ENCODE measurements at places on chromosomes 11 and 22.

DNA sequence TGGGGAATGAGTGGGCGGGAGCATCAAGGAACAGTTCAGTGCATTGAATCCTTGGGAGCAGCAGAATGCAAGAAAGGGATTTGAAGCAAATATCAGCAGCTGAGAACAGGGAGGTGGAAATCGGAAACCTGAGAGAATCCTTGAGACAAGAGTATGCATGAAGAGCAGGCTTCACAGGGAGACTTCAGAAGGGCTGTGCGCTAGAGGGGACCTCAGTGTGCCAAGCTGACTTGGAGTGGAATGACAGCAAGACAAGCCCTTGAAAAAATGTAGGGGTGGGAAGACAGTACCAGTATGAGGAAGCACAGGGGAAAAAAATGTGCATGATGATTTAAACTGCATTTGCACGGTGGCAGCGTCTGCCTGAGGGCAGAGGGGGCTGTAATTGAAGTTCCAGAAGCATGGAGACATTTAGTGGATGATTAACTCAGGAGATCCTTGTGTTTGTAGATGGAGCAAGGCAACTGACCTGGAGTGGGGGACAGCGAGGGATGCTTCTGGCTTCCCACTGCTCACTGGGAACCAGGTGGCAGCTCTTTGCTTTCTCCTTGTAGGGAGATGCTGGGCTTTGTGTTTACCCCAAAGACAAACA lies 204.9 kb upstream of the PLET1 start:
- DNase-seq, result no peak

- DNase-seq, result no peak
These were observed 906.9 kb downstream of the BRD1 start for GRCh38 chr22:48920776-48921241.

DNA sequence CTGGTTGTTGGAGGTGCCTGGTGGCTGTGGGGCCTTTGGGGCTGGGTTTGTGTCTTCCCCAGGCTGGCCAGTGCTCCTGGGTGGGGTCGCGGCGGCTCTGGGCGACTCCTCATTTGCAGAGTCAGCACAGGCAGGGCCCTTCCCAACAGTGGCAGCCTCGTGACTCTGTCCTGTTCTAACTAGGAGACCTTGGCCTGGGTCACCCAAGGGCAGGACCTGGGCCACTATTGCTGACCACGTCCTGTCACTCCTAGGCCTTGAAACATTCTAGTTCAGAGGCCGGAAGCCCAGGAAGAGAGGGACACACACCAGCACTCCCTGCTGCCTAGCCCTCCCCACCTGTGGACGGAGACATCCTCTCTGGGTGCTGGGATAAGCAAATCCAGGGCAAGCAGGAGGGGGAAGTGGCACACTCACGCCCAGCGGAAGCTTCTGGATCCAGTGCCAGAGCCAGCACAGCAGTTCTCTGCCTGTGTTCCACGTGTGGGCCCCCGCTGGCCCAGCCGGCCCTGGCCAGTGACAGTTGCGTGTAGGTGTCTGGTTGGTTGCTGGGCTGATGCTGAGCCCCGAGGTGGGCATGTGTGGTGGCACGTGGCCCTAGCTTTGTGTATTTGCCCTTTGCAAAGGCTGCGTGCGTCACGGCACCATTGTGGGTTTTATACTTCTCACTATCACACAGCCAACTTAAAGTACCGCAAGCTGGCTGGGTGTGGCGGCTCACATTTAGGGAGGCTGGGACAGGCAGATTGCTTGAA lies 4.3 kb upstream of the CHID1 start:
- DNase-seq, result no peak

GRCh38 chr11:61629082-61629833 lies 48.4 kb upstream of the SYT7 start:
- DNase-seq, result no peak

- DNase-seq, result no peak
These were observed 45.6 kb downstream of the C11orf58 start for GRCh38 chr11:16784097-16784496.

DNA sequence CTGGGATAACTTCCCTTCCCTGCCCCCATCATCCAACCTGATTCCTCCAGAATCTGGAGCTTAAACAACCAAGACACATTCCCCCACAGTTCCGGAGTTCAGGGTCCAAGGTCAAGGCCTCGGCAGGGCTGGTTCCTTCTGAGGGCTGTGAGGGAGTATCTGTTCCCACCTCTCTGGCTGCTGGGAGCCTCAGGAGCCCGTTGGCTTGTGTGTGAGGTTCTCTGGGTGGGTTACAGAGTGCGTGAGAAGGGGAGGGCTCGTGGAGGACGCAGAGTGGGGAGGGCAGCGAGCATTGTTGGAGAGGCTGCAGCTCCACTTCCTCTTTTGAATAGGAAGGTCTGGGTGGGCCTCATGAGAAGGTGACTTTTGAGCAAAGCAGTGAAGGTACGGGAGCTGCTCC lies 8.5 kb downstream of the SERHL2 start:
- no peak for DNase-seq

- DNase-seq, result no peak
These were observed 451.3 kb upstream of the KIRREL3 start for GRCh38 chr11:127451861-127452260.

DNA sequence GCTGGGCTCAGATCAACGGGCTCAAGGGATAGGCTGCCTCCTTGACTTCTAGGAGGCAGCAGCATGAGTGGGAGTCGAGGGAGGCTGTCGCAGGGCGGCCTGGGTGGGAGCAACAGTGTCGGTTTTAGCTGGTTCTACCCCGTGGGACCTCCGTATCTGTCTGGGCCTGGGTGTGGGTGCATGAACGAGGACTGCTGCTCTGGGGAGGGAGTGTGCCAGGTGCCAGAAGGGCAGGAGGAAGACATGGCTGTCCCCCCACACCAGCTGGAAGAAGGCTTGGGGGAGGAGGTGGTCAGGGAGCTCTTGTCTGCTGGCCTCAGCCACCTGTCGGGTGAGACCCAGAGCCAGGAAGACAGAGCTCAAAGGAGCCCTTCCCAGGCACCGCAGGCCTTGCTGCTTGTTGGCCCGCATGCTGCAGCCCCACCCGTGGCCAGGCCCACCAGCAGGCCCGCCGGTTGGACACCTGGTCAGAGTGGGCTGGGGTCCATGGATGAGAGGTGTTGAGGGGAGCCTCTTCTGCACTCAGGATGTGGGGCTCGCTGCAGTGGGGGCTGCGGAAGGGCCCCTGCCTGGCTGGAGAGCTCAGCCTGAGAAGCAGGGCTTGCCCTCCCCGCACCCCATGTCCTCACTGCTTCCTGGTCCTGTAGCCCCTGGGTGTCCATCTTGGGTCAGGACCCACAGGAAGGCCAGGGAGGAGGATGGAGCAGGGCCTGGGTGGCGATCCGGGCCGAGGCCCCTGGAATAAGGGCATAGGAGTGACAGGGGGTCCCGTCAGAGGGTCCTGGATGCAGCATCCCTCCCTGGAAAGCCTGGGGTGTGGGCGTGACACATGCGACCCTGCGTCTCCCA lies 3.4 kb downstream of the CEND1 start:
- DNase-seq, result no peak

- DNase-seq, result peak; percentile 80
These were observed 17.5 kb upstream of the ACCSL start for GRCh38 chr11:44029977-44030911.

DNA sequence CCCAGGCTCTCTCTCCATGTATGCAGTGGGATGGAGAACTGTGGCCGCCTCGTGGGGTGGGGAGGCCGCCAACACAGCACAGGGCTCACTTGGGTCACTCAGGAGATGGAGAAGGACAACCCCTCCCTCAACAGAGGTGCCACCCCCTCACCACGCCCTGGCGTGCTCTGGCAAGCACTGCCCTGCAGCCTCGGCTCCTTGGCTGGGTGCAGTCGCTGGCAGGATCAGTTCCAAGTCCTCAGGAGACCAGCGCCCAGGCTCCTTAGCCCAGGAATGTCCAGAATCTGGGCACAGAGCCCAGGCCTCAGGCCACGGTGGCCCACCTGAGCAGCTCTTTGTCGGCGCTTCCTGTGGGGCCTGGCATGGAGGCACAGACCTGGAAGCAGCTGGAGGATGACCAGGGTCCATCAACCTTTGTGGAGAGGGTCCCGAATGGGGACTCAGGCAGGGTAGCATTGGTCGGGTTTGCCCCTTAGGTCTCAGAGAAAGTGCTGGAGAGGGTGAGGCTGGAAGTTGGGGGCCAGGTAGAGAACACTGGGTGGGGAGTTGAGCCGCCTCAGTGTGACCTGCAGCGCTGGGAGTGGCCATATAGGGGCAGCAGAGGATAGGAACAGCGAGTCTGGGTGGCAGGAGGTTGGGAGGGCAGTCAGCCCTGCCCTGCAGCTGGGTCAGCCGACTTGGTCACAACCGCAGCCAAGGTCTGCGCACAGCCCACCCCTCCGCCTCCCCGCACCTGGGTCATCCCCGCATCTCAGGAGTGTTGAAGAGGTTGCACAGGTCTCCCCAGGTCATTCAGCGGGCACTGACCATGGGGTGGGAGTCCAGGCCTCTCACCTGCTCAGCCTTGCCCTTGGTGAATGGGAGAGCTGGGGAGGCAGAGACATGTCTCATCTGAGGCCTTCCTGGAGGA lies 8.2 kb downstream of the SUSD2 start:
- DNase-seq, result peak; percentile 53

Data from fibroblast of skin of back (primary cell).